ENCODE measurements at places on chromosomes 6 and 20. TPM values are rescaled to one million over a fixed set of nuclear protein-coding genes. Genes with fewer than 3 reads are reported as not detected.
A peak's percentile ranks its signal among the peaks of the same experiment; 100 is the strongest.

DNA sequence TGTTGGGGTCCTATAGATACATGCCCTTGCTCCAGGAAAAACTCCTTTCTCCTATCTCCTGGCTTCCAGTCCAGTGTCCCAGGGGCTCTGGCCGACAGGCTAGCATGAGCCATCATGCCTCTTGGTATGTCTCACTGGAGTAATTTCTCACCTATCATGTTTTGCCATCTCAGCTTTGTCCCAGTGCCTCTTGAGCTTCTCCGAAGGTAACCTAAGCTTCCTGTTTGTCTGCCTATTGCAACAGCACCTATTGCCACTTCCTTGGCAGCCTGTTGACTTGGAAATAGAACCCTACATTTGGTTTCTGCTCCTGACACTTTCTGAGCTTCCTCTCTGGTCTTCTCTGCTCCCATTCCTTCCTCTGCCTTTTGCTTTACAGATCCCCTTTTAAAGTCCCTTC lies 197.7 kb downstream of the KCNQ5 start:
- no peak overlapping the region for H3K27ac ChIP-seq
- no peaks in the 10 kb centered on the region for H3K27me3 ChIP-seq
- no peak for DNase-seq

GRCh38 chr6:36374972-36375371 lies 12.5 kb downstream of the ETV7 start:
- no peak overlapping the region for H3K27ac ChIP-seq
- H3K36me3 ChIP-seq = no peaks in the 10 kb centered on the region
- no peak for DNase-seq
- peaks cover 38% of the 10 kb centered on the region for H3K4me1 ChIP-seq
- no peaks in the 10 kb centered on the region for H3K27me3 ChIP-seq

DNA sequence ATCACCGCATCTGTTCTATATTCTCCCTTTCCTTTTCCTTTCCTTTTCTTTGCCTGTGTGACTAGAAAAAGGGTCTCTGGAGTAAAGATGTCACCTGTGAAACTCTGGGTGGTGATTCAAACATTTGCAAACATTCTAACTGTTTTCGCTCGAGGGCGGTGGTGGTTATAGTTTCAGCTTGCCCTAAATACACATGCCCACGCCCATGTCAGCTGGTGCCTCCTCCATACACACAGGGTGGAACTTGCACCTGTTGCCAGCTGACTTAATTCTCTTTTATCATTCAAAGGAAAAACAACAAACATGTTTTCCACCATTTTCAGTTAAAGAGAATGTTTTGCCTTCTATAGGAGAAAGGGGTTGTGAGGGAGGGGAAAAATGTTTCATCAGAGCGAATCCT lies 381.9 kb upstream of the ARID1B start:
- no peak overlapping the region for H3K27ac ChIP-seq
- DNase-seq = no peak
- H3K27me3 ChIP-seq = no peaks in the 10 kb centered on the region

GRCh38 chr6:98695091-98695801 lies 139.1 kb upstream of the POU3F2 start:
- H3K27me3 ChIP-seq = no peaks in the 10 kb centered on the region
- DNase-seq = no peak
- H3K4me1 ChIP-seq = no peaks in the 10 kb centered on the region
- no peak overlapping the region for H3K4me3 ChIP-seq

DNA sequence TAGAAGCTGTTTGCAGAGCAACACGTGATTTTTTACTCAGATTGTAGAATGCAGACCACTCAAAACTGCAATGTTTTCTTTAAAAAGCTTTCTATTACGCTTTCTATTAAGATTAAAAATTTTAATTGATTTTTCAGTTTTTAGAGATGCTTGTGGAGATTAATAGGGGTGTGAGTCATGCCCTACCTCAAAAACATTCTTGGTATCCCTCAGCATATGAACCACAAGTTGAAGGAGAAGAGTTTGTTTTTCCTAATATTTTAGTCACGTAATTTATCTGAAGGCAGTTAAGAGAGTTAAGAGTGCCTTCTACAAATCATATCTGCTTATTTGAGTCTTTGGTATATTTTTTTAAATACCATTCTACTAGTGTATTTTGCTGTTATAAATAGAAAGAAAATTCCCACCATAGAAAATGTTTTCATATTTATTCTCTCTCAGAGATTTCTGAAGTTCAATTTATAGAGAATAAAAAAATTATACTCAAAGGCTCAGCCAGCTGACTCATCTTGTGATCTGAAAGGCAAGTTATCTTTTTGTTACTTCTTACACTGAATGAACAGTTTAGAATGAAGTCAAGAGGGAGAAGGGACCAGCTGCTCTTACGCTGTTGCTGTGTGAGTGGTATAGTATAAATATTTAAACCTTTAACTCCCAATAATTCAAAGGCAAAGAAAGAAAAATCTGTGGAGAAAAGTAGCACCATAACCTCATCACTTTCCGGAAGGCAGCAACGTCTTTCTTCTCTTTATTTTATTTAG lies 7.6 kb downstream of the RIPOR2 start:
- no peaks in the 10 kb centered on the region for H3K27me3 ChIP-seq
- no peak overlapping the region for H3K4me3 ChIP-seq
- H3K4me1 ChIP-seq = peaks cover 14% of the 10 kb centered on the region

GRCh38 chr6:114862064-114862463 lies 519.2 kb upstream of the HS3ST5 start:
- no peak for DNase-seq
- H3K4me3 ChIP-seq = no peak overlapping the region
- no peaks in the 10 kb centered on the region for H3K36me3 ChIP-seq
- no peaks in the 10 kb centered on the region for H3K4me1 ChIP-seq
- H3K27me3 ChIP-seq = no peaks in the 10 kb centered on the region
- H3K27ac ChIP-seq = no peak overlapping the region

DNA sequence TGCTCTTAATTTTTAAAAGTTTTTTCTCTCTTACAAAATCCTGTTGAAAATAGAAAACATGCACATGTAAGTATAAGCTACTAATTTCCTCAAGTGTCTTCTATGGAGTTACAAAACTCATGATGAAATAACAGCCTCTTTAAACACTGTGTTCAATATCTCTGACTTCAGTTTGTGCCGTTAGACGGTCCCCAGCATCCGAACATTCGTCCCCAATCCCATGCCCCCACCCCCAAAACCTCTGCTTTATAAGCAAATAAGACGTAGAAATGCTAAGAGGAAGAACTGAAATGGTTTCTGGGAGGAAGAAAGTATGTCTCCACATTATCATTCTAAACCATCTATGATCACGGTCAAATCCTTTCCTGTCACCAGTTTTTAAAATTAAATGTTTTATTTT lies 31.7 kb upstream of the MYB start:
- H3K27me3 ChIP-seq = no peaks in the 10 kb centered on the region
- DNase-seq = no peak
- no peak overlapping the region for H3K4me3 ChIP-seq

GRCh38 chr6:12875051-12875450 lies 158.5 kb downstream of the PHACTR1 start:
- no peaks in the 10 kb centered on the region for H3K4me1 ChIP-seq
- no peak for DNase-seq
- no peaks in the 10 kb centered on the region for H3K27me3 ChIP-seq
- no peak overlapping the region for H3K4me3 ChIP-seq

GRCh38 chr6:116461932-116462885 lies 1.0 kb downstream of the CALHM6 start:
- H3K36me3 ChIP-seq = no peaks in the 10 kb centered on the region
- no peak overlapping the region for H3K27ac ChIP-seq
- peak overlapping the region; percentile 74 for H3K4me3 ChIP-seq
- peaks cover 14% of the 10 kb centered on the region for H3K4me1 ChIP-seq

DNA sequence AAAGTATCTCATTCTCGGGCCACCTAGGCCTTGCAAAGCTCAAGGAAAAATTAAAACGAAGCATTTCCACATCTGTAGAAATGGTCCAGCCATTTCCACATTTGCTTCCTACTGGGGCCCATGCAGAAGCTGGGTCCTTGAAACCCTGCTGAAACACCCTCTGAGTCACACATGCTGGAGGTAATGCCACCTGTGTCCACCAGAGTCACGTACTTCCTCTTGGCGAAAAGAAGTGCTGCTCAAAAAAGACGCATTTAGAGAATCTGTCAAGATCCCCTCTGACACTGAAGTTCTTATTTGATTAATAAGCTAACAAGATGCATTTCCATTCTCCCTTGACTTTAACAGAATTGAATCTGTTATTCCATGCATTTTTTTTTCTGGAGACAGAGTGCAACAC lies 423.2 kb downstream of the PREX1 start:
- no peak for DNase-seq
- no peak overlapping the region for H3K27ac ChIP-seq
- H3K4me1 ChIP-seq = no peaks in the 10 kb centered on the region
- no peaks in the 10 kb centered on the region for H3K27me3 ChIP-seq
- H3K4me3 ChIP-seq = no peak overlapping the region

- H3K4me1 ChIP-seq = no peaks in the 10 kb centered on the region
- H3K36me3 ChIP-seq = no peaks in the 10 kb centered on the region
- no peaks in the 10 kb centered on the region for H3K27me3 ChIP-seq
- no peak overlapping the region for H3K4me3 ChIP-seq
Measured at GRCh38 chr6:73858376-73858775, 162.4 kb downstream of the CD109 start.

GRCh38 chr6:41053041-41053440 lies at the start of gene APOBEC2:
Gene APOBEC2, plus strand, starts transcription at chr6:41053202. Its CDS starts 146 bp downstream, at chr6:41053348.
- DNase-seq = no peak
- no peaks in the 10 kb centered on the region for H3K36me3 ChIP-seq
- no peak within 1 kb of the TSS for H3K27ac ChIP-seq

DNA sequence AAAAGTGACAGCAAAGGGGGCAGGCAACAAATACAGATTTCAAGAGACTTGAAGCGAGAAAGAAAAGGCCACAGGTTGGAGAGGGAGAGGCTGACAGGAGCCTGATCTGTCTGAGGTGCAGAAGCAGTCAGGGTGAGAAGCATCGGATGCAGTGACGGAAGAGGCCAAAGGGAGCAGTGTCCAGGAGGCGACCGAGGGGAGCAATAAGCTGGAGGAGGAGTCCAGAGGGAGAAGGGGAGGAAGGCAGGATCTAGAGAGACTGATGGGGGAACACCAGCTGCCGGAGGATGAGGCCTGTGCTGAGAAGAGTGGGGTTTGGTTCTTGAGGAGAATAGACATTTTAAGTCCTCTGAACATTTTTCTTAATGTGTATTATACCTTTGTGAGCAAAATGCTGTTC lies 23.8 kb downstream of the FARS2 start:
- no peak overlapping the region for H3K27ac ChIP-seq
- no peak overlapping the region for H3K4me3 ChIP-seq
- DNase-seq = no peak
- no peaks in the 10 kb centered on the region for H3K4me1 ChIP-seq
- no peaks in the 10 kb centered on the region for H3K36me3 ChIP-seq

DNA sequence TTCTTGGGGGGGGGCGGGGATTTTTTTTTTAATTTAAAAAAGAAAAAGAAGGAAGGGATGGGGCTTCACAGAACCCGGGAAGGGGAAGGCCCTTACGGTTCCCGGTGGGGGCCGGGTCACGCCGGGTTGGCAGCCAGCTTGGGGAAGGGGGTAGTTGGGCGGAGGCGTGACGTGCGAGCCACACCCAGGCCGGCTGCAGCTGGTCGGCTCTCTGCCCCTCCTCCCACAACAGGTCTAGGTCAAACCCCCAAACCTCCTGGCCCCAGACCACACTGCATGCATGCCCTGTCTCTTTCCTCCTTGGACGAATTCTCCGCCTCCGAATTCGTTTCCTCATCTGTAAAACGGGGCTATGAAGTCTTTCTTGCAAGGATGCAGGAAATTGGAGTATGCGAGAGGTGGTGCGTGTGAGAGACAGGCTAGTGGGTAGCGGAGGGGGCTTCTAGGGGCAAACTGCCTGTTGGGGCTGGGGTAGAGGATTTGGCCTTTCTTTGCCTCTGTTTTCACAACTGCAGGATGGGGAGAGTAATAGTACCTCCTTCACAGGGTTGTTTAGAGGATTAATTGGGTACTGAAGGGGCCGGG lies 828 bp downstream of the HCK start:
- no peaks in the 10 kb centered on the region for H3K4me1 ChIP-seq
- H3K27ac ChIP-seq = peak overlapping the region; percentile 55
- H3K27me3 ChIP-seq = peaks cover 6% of the 10 kb centered on the region
- no peaks in the 10 kb centered on the region for H3K36me3 ChIP-seq
- H3K4me3 ChIP-seq = peak overlapping the region; percentile 70
- DNase-seq = no peak

GRCh38 chr6:14966906-14967711 lies 278.8 kb upstream of the JARID2 start:
- no peak overlapping the region for H3K27ac ChIP-seq
- no peak for DNase-seq
- H3K27me3 ChIP-seq = no peaks in the 10 kb centered on the region
- H3K36me3 ChIP-seq = no peaks in the 10 kb centered on the region
- no peak overlapping the region for H3K4me3 ChIP-seq
- no peaks in the 10 kb centered on the region for H3K4me1 ChIP-seq

GRCh38 chr6:126781582-126781981 lies 336.9 kb upstream of the RSPO3 start:
- no peak for DNase-seq
- no peak overlapping the region for H3K4me3 ChIP-seq
- H3K27me3 ChIP-seq = no peaks in the 10 kb centered on the region
- no peaks in the 10 kb centered on the region for H3K36me3 ChIP-seq

GRCh38 chr6:16849988-16850680 lies 88.9 kb upstream of the ATXN1 start:
- no peak overlapping the region for H3K27ac ChIP-seq
- H3K4me3 ChIP-seq = no peak overlapping the region
- H3K27me3 ChIP-seq = no peaks in the 10 kb centered on the region
- peaks cover 4% of the 10 kb centered on the region for H3K4me1 ChIP-seq

DNA sequence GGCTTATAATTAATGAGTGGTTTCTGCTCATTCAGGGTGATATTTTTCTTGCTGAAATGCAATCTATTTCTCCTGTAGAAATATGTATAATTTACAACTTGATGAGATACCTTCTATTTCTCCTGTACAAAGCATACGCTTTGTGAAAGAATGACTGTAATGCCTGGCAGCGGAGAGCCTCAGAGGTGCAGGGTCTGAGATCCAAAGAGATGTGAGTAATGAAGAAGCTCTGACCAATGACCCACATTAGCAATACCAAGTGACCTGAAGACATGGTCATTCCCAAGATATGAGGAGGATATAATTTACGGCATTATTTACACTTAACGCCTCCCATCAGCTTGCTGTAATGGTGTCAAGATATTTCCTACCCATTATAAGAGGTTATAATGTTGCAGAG lies 98.4 kb upstream of the RAB32 start:
- DNase-seq = no peak
- no peaks in the 10 kb centered on the region for H3K36me3 ChIP-seq
- no peak overlapping the region for H3K27ac ChIP-seq
- H3K4me1 ChIP-seq = no peaks in the 10 kb centered on the region

- no peaks in the 10 kb centered on the region for H3K36me3 ChIP-seq
- DNase-seq = no peak
- peaks cover 31% of the 10 kb centered on the region for H3K4me1 ChIP-seq
- no peak overlapping the region for H3K4me3 ChIP-seq
Measured at GRCh38 chr6:11366183-11366933, 133.9 kb upstream of the NEDD9 start.

LY6G6F gene
- not detected for total RNA-seq

ADGRF4 gene
- not detected for total RNA-seq

MTG2 gene
- 28.0 TPM for total RNA-seq

GINS1 gene
- total RNA-seq = not detected

OLIG3 gene
- not detected for total RNA-seq

MDFI gene
- 10.3 TPM for total RNA-seq

VGLL2 gene
- total RNA-seq = not detected

Data from thoracic aorta (tissue), 2 donors.